Activated CD4-positive, CD25-positive, alpha-beta regulatory T cell treated with anti-CD3 and anti-CD28 coated beads, Interleukin-2, amount 50 U/mL, for 24 hours (primary cell): ENCODE measurements at places on chromosomes 3 and 15.
A peak's percentile ranks its signal among the peaks of the same experiment; 100 is the strongest.

DNA sequence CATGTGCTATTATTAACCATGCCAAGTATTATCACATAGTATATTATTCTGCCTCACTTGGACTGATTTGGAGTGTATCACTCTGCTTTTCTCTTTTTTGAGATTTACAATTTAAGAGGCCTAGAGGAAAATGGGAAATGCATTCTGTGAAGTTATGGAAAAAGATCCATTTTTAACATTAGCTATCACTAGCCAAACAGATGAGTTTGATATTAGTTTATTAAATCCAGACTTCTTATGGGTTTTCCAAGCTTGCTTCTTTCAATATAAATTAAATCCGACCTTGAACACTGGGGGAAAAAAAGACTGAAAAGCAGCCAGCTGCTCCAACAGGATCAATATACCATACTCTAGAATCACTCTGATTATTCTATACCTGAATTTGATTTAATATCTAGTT lies 30.1 kb upstream of the PLOD2 start:
- no peak for ATAC-seq

- ATAC-seq = no peak
Measured at GRCh38 chr3:44939581-44940036, 36.4 kb downstream of the ZDHHC3 start.

- no peak for ATAC-seq
Measured at GRCh38 chr3:177906126-177906511, 630.1 kb upstream of the KCNMB2 start.

DNA sequence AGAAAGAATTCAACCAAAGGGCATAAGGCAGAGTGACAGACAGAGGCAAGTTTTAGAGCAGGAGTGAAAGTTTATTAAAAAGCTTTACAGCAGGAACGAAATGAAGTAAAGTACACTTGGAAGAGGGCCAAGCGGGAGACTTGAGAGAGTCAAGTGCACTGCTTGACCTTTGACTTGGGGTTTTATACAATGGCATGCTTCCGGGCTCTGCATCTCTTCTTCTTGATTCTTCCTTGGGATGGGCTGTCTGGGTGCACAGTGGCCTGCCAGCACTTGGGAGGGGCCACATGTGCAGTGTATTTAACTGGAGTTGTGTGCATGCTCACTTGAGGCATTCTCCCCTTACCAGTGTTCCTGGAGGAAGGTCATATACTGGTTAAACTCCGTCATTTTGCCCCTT lies 30.4 kb upstream of the KLHL25 start:
- no peak for ATAC-seq

- no peak for ATAC-seq
Measured at GRCh38 chr3:115146032-115146417, 1.1 kb downstream of the ZBTB20 start.

DNA sequence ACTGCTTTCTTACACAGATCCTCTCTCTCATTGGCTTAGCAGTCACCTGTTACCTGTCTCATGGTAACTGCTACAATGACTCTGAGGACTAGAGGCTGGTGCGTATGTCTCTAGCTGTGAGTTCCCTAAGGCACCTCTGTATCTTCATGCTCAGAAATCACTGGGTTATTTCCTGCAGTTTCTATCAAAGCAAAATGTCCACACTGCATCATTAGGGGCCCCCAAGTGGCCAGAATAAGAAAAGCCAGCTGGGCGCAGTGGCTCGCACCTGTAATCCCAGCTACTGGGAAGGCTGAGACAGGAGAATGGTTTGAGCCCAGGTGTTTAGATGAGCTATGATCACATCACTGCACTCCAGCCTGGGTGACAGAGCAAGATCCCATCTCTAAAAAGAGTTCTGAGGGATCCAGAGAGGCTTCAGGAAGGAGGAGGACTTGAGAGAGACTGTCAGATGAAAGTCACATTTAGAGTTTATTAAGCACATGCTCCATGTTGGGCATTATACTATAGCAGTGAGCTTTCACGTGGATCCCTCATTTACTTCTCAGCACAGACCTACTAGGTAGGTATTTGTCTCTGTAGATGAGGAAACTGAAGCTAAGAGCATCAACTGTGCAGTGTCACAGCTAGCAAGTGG lies 2.3 kb upstream of the VPS18 start:
- ATAC-seq = no peak

GRCh38 chr3:113898892-113899291 lies 48.9 kb upstream of the ZDHHC23 start:
- ATAC-seq = no peak

DNA sequence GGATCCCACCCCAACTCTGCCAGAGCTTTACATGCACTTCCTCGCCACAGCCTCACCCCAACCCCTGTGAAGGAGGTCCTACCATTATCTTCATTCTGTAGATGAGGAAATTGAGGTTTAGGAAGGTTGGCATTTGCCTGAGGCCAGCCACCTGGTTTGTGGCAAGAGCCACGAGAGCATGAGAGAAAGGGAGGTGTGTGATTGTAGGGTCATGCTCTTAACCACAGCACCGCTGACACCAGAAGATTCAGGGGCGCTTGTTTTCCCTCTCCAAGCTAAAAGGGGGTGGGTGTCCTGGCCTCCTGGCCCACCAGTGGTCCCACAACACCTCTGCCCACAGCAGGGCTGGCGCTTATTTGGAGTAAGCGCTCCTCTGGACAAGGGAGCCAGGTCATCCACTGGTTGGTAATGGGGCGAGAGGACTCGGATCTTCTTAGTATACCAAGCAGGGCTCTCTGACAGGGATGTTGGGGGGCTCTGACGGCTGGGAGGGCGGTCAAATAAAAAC lies 691 bp downstream of the RHCG start:
- no peak for ATAC-seq

GRCh38 chr3:71288269-71288930 lies 295.1 kb downstream of the FOXP1 start:
- peak; percentile 84 for ATAC-seq

DNA sequence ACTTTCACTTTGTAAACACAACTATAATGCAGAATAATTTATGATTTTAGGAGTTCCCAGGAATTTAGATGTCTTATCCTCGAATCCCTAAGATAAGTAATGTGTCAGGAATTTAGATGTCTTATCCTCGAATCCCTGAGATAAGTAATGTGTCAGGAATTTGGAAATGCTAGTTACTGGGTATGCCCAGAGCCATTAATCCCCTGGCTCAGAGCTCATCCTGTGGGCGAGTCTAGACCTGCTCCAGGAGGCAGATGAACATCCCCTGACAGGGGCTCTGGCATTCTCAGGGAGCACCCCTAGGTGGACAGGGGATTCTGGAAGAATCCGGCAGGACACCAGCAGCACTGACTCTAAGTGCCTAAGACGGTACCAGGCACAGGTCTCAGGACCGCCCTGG lies 163.3 kb downstream of the ARRDC4 start:
- ATAC-seq = no peak

DNA sequence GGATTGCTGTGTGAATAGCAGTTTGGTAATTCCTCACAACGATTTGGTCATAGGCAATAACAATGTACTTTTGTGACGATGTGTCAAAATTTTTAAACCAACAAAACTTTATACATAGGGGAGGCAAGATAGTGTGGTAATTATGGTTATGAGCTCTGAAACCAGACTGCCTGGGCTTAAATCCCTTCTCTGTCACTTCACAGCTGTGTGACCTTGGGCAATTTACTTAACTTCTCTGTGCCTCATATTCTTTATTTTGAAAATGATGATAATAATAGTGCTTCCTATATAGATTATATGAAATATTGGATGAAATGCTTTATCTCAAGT lies 5.7 kb downstream of the CD200 start:
- peak; percentile 17 for ATAC-seq

DNA sequence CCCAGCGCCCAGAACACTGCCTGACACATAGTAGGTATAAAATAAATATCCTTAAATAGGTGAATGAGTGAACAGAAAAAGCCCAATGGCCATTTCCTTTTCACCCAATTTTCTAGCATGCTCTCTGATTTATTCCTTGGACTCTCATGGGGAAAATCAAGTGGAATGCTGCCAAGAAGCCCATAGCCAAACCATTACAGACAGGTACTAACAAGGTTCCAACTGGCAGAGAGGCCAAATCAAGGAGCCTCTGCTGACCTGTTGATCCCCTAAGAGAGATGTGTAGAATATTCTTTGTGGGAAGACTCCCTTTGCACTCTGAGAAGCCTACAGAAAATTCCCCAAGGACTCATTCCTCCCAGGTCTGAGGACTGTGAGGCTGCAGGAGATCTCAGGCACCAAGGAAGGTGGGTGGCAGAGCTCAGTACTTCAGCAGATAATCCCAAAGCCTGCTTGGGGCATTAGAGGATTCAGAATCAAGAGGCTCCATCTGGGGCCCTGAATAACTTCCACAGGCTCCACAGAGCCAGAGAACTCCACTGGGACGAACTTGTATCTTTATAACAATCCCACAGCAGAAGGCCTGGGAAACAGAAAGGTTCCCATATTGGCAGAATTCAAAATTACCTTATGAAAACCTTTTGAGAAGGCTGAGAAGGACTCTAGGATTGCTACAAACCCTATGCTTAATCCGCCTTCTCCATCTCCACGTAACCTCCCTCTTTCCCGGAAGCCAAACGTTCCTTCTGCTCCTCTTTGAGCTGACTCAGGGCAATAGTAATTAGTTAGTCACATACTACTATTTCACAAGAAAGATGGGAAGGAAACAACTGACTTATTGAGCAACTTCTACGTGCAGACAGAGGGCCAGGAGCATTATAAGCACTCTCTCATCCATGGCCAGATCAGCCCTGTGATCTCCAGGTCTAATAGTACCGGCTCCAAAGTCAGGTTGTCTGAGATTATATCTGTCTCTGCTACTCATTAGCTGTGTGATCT lies 34.5 kb downstream of the PRICKLE2 start:
- no peak for ATAC-seq

DNA sequence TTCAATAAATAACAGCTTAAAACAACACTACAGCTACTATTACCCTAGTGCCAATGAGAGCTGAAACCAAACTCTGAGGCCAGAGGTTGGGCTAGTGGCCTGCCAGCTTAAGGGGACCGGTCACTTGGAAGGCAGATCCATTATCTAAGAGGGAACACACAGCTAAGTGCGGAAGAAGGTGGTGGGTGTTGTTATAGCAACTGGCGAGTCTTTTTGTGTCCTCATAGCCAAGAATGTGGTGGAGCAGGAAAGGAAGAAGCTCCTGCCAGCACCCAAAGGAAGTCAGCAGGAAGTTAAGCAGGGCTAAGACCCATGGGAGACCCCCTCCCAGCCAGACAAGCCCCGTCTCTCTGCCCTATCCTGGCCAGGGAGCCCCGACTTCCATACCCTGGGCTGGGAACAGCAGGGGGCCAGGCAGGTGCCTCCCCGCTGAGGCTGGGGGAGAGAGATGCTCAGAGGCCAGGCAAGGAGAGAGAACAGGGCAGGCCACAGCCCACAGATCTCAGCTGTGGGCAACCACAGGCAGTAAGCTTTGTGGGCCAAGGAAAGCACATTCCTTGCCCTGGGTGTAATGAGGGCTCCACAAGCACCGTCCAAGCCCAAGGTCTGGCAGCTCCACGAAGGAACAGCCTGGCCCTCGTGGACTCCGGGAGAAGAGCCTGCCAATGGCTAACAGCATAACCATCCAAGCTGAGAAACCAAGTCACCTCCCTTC lies 34.0 kb upstream of the HRH1 start:
- ATAC-seq = no peak

DNA sequence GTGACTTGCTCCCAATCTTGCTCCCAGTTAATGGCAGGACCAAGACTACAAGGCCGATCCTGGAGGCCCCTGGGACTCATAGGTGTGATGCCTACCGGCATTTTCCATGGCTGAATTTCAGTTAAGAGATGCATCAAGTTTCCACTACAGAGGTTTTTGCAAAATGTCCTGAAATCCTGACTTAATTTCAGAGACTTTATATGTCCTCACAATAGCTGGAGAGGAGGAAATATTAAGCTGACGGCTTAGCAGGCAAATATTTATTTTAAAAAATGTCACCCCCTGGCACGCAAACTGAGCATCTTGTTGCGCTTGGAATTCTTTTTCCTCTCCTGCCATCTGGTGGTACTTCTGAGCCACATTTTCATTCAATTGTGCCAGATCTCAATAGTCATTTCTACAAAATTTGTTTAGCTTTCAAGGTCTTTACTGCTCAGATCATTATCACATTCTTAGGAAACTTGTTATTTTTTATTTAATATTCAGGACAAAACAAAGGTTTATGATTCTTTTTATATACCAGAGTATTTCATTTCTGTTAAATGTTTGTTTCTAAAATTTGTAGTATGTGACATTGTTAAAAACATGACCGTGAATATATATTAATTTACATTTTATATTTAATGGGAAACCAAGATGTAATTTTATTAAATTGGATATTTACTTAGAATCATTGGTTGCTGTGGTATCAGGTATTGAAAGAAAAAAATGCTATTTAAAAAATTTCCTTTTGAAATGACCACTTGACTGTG lies 189.2 kb upstream of the THRB start:
- no peak for ATAC-seq

- no peak for ATAC-seq
Measured at GRCh38 chr3:31350307-31350706, 182.4 kb upstream of the STT3B start.

DNA sequence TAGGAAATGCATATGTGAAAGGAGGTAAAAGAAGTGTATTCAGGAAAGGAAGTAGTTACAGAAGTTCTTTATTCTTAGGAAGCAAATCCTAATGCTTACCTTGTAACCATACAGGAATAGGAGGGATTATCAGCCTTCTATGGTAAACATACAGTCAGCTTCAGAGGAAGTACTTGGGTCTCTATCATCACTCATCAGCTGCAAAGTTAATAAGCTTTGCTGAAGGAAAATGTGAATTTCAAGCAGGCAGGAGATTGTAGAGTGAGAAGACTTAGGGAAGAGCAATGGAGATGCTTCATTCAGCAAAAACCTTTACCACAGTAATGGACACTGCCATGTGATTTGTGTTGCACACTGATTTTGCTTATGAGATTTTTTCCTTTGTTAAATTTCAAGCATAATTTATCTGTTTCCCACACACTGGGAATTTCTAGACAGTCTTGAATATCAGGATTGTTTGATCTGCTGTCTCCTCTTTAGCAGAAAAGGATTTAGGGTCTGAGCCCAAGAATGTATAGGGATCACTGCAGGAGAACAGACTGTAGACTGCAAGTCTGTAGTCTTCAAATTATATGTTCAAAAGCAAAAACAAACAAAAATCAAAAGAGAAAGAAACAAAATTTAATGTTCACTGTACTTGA lies 150.8 kb downstream of the ZNF609 start:
- no peak for ATAC-seq

DNA sequence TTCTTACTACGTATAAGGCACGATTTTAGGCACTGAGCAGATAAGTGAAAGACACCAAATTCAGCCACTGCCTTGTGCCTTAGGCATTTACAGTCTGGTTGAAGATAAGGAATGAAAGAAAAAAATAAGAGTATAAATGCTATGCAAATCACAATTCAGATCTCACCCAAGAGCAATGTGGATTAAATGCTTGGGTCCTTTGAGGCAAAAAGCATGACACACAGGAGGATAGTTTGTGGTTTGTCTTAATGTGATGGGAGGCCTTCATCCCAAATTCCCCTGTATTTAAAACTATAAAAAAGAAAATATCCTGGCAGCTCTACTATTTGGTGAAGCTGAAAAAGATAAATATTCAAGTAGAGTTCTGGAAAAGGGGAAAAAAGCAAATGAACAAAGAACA lies 79.8 kb downstream of the TGFBR2 start:
- no peak for ATAC-seq
